Thyroid gland (tissue), 4 donors: ENCODE measurements at places on chromosomes 7 and 10.

DNA sequence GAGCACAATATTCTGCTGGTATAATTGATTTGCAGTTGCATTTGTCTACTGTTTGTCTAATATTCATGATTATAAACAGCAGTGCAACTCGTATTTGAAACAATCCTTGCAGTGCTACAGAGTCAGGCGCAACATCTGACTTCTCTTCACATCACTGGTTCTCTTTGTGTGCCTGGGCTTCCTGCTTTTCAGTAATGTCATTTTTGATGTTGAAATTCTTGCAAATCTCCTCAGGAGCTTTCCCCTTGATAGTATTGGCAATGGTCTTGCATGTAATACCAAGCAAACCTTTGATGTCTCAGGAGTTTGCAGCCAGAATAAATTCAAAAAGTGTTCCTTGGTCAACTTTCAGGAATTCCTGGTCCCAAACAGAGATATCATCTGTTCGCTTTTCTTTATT lies 20.2 kb downstream of the HPS6 start:
- no peak for DNase-seq

- no peak for DNase-seq
Measured at GRCh38 chr7:90210981-90211380, 559 bp upstream of the STEAP2 start.

DNA sequence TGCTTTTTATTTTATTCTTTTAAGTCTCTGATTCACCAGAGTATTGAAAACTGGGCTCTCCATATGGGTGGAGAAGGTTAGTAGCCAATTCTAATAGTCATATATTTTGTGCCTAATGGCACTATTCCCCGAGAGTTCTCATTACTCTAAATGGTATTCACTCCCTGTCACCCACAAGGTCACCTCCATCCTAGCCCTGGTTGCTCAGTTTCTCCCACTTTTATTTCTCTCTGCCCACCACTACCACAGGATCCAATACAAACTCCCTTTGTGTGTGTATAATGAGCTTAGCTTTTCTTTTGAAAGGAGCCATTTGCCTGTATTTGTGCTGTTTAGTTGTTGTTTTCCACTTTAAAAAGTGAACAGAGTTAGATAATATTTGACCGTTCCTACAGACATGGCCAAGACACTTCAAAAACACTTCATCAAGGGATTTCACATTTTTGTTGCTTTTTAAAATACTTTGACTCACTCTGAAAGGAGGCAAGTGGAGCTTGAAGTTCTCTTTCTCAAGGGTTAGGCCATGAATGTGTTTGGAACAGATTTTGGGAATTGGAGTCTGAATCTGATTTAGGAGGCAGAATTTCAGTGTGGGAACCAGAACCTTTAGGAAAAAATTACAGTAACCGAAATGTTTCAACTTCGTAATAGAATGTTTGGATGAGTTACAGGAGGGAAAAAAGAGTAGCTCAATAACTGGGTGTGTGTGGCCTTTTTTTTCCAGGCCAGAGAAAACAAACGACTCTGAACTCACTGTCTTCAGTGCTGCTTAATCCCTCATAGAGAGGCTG lies 321.3 kb downstream of the BICC1 start:
- DNase-seq: no peak

- DNase-seq: no peak
Measured at GRCh38 chr10:132706701-132707100, 79.2 kb downstream of the NKX6-2 start.

DNA sequence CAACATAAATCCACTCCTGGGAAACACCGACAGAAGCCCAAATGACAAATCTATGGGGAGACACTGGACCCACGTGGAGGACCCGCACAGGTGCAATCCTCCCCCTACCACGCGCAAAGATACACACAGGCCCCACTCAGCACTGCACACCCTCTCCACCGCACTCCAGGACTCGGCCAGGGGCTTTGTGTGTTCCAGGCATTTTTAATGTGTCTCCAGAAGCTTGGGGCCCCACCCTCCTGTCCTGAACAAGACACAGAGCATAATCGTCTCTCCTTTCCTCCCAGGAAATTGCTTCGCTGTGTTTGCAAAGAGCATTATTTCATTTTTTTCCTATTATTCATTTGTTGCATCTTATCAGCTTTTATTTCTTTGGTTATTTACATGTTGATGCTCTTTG lies 82.8 kb downstream of the GLI3 start:
- no peak for DNase-seq

DNA sequence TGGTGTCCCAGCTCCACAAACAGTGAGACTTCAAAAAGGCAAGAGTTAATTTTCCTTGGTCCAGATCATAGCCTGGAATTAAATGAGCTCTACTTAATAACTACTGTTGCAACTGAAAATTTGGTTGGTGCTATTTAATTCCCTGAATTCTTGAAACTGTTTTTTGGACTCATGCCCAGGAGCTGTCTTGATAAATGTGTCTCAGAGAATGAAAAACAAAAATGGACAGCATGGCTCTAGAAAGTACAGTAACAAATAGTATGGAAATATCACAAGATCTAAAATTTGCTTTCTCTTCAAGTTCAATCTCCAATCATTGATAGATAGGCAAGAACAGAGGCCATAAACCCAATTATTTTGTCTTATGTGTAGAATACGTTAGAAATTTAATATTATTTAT lies 42.5 kb downstream of the CCDC71L start:
- DNase-seq: no peak

DNA sequence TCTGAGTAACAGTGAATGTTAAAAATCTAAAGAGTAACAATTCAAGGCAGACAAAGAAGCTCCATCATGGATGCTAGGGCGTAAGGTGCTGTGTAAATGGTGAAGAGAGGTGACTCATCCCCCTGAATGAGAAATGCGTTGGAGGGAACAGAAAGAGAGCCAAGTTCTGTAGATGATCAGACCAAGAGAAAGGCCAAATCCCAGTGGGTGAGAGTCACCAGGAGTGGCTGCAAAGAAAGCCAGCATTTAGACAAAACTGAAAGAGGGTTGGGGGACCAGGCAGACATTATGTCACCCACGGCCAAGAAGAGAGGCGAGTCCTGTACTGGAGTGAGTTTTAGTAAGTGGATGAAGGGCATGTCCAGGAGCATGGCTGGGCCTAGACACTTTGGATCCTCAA lies 153.1 kb downstream of the TRIL start:
- DNase-seq: no peak

GRCh38 chr7:22900101-22900500 lies 77.5 kb upstream of the TOMM7 start:
- DNase-seq: no peak

GRCh38 chr7:90749774-90750173 lies 153.7 kb downstream of the CDK14 start:
- DNase-seq: no peak

DNA sequence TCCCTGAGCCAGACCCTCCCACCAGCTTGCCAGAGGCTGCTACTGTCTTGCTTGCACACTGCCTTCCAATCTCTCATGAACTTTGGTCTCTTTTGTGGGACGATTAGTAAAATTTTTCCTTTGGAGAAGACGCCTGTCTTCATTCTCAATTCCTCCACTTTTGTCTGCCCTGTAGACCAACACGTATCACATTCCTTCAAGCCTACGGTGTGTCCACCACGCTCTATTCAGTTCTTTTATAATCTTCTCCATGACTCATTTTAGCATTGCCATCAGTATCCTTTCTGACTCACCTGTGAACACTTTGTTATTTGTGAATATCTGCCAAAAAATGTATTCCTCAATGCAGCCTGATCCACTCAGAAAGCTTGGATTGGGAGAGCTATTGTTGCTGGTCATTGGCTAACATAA lies 1.4 kb downstream of the GIMAP5 start:
- DNase-seq: no peak

DNA sequence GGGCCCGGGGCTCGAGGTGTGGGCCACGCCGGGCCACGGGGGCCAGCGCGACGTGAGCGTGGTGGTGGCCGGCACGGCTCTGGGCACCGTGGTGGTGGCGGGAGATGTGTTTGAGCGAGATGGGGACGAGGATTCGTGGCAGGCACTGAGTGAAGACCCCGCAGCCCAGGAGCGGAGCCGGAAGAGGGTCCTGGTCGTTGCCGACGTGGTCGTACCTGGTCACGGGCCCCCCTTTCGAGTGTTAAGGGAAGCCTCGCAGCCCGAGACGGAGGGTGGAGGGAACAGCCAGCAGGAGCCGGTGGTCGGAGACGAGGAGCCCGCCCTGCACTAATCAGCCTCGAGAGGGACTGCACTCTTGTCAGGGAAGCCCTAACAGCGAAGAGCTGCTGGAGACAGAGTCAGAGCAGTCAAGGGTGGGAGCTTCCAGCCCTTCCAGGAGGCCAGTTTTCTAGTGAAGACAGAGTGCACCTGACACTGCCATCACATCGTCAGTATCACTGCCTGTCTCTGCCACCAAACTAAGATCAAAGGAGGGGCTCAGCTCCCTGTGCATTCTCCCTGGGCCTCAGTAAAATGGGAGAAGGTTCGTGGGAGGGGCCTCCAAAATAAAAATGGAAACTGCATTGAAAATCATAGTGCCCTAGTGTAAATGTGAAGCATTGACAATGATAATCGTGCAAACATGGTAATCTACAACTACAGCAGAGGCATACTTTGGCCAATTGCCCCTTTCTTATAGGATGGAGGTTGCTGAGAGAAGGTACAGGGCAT lies 1.3 kb downstream of the MBLAC1 start:
- DNase-seq: no peak

- peak; percentile 45 for DNase-seq
Measured at GRCh38 chr7:66170309-66171231, 34.6 kb upstream of the TPST1 start.

DNA sequence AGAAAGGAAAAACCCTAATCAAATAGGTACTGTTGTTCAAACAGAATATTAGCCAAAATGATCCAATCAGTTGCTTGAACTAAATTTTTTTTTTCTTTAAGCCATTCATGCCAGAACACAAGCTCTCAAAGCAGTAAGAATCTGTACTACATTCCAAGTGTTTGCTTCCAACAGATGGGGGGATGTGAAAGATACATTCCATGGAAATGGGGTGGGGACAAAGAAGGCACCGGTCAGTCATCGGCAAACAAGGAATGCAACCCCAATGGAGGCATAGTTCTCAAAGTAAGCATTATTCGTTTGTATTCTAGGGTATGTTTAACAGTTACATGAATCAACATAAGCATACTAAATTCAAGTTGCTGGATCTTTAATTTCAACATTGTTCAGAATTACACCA lies 32.5 kb downstream of the C10orf143 start:
- no peak for DNase-seq

- DNase-seq: no peak
Measured at GRCh38 chr10:98472196-98472595, 25.5 kb upstream of the HPS1 start.

- DNase-seq: peak; percentile 42
Measured at GRCh38 chr7:105015390-105015965, 1.5 kb downstream of the KMT2E start.

DNA sequence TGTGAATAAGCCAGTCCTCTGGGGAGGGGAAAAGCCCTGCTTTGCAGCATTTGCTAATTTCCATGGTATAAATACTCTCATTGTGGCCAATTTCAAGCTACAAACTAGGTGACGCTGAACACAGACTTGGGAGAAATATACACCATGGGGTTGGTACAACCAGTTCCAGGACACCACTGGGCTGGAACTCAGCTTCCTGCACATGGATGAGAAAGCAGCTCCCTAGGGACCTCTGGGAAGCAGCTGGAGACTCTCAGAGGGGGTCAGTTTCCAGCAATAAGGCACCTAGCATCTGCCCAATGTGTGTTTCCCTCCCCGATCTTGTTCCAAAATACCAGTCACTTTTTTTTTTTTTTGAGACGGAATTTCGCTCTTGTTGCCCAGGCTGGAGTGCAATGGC lies 56.8 kb upstream of the WDR11 start:
- no peak for DNase-seq

GRCh38 chr10:5949009-5949759 lies 28.2 kb downstream of the IL15RA start:
- no peak for DNase-seq

DNA sequence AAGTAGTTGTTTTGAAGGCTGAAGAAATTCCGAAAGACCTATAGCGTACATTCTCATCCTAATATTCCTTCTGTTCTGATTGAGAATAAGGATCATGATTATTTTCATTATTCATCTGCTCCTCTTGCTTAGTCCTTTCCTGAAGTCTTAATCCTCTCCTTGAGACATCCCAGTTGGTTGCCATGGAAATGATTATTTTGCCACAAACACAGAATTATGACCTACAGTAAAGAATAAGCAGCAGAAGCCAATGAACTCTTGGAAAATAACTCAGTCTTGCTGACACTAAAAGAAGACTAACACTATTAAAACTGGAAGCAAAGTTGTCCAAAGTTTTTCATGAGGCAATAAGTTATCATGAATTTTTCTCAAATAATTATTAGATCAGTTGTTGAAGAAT lies 47.8 kb upstream of the JAZF1 start:
- no peak for DNase-seq

GRCh38 chr7:134885967-134886352 lies 100.3 kb upstream of the AGBL3 start:
- DNase-seq: no peak

GRCh38 chr10:105718207-105718995 lies 1077.3 kb downstream of the SORCS3 start:
- no peak for DNase-seq

DNA sequence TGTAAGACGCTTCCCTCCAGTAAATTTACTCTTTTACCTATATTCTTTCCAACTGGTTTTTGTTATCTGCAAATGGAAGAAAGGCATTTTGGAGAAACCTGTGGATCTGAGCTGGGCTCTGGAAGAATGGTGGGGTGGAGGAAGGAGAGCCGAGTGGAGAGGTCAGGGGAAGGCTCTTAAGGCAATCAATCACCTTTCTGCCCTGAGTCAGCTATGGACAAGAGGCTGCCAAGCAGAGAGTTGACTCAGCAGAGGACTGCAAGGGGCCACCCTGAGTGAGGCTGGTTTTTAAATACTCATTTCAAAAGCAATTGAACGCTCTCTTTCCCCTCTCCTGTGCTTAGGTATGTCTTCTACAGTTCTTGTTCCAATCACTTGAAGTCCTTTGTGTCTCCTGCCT lies 81.8 kb downstream of the SPAG6 start:
- DNase-seq: peak; percentile 76

DNA sequence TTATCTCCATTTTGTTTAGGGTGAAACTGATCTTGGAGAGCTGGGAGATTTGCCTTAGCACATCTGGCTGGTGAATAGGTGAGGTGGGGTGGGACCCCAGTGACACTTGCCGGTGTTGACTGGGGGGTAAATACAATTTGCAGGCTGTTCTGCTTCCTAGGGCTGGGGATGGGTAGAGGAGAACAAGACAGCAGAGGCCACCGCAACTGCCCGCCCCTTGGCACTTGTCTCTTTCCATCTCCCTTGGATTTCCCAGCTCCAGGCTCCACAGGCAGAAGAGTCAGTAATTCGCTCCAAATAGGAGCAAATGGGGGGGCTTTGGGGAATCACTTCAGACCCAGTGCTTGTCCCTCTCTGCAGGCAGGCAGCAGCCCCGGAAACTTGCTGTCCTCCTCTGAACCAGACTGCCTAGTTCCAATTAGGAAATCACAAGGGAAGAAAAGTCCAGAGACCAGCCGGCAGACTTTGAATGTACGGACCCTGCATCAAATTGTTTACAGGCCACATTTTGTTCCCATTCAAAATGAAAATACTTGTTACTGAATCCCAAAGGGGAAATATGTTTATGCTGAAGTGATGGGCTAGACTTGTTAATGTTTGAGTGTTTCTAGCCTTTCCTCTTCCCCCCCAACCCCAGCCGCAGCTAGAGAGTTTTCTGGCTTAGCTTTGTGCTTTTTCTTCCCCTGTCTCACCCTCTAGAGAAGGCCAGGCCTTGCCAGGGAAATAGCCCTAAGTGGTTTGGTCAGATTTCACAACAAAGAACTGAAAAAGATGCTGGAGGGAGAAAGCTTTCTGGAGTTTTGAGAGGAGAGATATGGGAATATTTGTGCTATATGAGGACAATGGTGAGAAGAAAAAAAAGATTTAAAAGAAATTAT lies 10.0 kb upstream of the INPP5F start:
- peak; percentile 35 for DNase-seq

- no peak for DNase-seq
Measured at GRCh38 chr7:120163449-120163848, 109.5 kb upstream of the KCND2 start.
